ENCODE measurements at places on chromosomes 13 and 19. TPM values are rescaled to one million over a fixed set of nuclear protein-coding genes. Genes with fewer than 3 reads are reported as not detected.

DNA sequence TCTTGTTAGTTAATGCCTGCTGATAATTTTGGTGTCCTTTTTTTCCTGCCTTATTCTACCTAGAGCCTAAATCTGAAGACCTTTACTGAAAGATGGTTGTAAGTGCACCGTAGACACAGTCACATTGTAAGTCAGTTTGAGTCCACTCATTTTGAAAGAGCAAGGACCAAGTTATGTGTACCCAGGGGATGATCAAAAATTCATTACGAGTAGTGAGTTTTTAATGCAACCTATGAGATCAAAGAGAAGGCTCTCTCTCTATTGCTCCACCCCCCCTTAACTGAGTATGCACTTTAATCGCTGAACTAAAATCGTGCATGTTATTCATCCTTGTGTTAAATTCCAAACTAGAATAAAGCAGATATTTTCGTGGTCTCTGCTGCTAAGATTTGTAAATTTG lies 1.8 kb downstream of the RAP2A start:
- DNase-seq = no peak

DNA sequence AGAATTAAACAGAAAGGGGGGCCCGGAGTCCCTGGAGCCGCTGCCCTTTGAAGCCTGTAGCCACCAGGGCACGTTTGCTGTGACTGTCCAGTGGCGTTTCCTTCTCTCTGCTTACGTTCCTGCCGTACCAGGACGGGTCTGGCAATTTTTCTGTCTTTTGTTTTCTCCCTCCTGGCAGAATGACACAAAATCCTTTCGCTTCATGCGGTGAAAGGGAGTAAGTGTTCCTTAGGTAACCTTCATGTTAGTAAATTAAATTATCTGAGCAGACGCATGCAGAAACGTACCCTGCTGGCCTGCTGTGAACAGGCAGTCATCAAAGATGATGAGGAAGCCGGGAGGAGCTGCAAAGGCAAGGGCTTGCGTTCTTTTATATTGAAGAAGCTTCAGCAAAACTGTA lies 299.3 kb upstream of the ARGLU1 start:
- DNase-seq = no peak

GRCh38 chr19:33670398-33670797 lies 48.6 kb downstream of the CHST8 start:
- peak; percentile 6 for DNase-seq

Gene CLN5
- 14.3 TPM for total RNA-seq

DNA sequence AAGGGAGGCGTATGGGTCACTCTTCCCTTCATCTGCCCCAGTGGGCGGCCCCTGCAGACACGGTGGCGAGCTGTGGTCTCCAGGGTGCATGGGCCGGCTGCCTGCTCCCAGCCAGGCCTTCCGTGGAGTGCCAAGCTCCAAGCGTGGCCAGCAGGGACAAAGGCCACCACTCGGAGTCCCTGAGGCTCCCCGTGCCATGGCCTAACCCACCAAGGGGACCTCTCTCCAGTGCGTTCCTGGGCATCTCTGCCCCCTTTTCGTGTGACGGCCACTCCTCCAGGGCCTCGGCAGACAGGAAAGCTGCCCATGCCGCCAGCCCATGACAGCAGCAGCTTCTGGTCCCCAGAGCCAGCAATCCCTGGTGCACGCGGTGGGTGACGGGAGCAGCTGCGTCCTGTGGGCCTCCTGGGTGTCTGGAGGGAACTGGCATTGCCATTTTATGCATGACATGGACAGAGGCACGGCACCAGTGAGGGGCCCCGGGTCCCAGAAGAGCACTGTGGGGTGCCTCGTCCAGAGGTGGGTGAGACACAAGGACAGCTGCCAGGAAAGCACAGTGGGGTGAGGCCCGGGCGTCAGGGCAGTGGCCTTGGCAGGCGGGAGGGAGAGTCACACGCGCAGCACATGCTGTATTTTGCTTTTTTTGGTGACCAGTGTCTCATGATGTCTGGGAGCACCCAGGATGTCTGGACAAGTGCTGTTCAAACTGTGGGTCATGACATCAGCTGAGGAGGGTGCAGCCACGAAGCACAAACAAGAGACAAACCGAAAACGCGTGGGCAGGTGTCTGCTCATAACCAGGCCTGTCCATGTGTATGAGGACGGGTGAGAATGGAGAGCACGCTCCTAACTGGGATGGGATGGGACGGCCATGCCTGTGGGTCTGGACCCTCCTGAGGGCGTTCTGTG lies 32.3 kb downstream of the CEBPG start:
- DNase-seq = no peak

Data from pancreas (tissue), 10 donors.